ENCODE measurements at places on chromosomes 2 and 18.
A peak's percentile ranks its signal among the peaks of the same experiment; 100 is the strongest.

DNA sequence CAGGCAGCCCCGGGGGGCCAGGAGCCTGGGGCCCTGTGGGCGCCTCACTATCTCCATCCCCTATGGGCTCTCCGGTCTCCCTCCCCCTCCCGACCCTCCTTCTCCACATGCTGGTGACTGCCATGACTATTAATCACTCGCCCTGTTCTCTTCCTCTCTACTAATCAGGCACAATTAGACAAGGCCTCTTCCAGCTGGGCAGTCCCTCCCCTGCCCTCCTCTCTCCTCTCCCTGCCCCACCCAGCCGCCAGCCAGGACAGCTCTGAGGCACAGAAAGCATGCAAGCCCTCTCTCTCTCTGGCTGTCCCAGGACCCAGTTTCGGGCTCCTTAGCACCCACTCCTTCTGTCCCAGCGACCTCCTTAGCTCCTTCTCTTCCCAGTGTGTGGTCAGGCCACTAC is 5.8 kb downstream of the ASIC4 start:
- DNase-seq: no peak

DNA sequence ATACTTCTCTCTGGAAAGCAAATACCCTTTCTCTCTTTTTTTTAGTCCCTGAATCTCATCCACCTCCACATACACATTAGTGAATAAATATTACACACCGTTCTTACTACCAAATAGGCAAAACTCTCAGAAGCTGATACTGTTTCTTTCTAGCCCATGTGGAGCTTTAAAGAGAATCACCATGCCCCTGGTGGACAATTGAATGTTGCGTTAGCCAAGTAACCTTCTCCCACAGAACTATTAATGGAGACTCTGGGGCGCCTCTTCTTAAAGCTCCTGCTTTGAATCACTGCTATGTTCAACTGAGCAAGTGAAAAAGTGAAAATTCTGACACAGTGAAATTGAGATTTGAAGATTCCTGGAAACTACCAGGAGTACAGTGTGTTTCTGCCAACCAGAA is 522.8 kb upstream of the CDH7 start:
- DNase-seq: no peak

- DNase-seq: no peak
Measured at GRCh38 chr2:191666732-191667131, 11.2 kb upstream of the NABP1 start.

GRCh38 chr2:132392221-132392620 is 24.4 kb upstream of the GPR39 start:
- no peak for DNase-seq

DNA sequence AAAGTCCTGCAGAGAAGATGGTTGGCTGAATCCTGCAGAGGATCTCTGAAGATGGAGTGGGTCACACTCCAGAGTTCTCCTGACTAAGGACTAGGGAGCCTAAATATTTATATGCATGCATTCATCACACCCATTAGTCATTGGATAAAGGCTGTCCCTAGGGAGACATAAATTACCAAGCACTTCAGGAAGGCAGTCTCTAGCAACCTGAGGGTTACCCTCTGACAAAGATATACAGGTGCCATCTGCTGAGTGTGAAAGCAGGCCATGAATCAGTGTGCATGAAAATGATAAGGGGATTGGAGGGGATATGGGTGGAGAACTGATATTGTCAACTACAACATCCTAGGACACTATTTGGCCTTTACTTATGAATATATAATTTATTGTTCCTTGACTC is 294.8 kb upstream of the DDX18 start:
- no peak for DNase-seq

DNA sequence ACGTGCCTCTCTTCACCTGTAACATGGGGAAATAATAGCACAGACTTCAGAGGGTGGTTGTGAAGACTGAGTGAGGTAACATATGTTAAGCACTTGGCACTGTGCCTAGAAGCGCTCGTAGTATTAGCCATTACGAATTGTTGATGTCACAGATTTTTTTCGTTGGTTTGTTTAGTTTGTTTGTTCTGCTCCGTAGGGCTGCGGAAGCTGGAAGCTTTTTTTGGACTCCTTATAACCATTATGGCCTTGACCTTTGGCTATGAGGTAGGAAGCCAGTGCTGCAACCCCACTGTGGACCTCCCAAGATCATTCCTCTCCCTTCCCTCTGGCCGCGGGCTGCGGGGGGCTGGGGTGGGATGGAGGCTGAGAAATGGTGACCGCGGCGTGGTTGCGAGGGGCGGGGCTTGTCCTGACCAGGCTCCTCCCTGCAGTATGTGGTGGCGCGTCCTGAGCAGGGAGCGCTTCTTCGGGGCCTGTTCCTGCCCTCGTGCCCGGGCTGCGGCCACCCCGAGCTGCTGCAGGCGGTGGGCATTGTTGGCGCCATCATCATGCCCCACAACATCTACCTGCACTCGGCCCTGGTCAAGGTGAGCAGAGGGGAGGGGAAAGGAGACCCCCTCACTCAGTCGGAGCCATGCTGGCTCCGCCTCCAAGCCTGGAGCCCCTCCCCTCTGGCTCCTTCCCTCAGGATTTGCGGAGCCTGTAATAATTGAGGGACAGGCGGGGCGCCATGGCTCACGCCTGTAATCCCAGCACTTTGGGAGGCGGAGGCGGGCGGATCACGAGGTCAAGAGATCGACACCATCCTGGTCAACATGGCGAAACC is 5.5 kb downstream of the SLC11A1 start:
- peak; percentile 91 for DNase-seq

DNA sequence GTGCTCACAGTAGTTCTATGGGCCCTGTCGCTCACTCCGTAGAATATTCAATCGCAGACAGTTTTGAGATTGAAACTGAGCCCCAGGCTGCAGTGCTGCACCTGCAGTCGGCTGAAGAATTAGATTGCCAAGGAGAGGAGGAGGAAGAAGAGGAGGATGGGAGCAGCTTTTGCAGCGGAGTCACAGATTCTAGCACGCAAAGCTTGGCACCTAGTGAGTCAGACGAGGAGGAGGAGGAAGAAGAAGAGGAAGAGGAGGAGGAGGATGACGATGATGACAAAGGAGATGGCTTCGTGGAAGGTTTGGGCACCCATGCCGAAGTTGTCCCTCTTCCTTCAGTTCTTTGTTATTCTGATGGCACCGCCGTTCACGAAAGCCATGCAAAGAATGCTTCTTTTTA is 115.2 kb downstream of the GALNT3 start:
- no peak for DNase-seq

DNA sequence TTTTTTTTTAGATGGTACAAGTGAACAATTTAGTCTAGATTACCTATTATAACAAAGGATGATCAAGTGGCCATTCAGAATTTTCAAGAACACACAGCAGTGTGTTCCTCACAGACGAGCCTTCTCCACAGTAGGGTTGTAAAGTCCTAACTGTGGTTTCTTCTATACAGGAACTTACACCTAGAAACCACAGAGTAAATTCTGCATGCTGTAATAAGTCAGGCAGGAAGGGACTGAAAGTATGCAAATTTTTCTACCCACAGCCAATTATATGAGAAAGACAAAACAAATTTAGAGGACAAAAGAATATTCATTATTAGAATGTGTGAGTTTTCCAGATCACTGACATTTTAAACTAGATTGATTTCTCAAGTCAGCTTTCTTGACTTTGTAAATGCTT is 99.5 kb downstream of the RBMS1 start:
- DNase-seq: no peak

DNA sequence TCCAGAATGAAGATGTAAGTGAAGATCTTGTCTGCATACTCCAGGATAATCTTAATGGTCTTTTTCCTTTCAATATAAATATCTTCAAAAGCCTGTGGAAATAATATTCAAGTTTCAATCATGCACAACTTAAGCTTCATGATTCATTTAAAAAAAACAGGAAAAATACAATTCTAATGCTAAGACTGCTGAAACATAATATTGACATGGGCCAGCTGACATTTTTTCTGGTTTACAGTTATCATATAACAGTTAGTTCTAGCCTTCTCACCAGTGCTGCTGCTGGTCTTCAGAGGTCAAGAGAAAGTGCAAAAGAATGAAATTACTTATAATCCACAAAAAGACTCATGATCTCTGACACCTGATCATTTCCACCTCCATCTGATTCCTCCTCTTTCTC is 110.4 kb upstream of the SCN1A start:
- no peak for DNase-seq

Measured in HT-29 (cell line).